ENCODE measurements at places on chromosomes 2 and 18. TPM values are rescaled to one million over a fixed set of nuclear protein-coding genes. Genes with fewer than 3 reads are reported as not detected.

Gene STON1
- polyA plus RNA-seq = 0.88 TPM

Gene CRIM1
- polyA plus RNA-seq = 127 TPM

GRCh38 chr2:219182331-219183150, 4.5 kb downstream of the RETREG2 start:
- no peak for DNase-seq

DNA sequence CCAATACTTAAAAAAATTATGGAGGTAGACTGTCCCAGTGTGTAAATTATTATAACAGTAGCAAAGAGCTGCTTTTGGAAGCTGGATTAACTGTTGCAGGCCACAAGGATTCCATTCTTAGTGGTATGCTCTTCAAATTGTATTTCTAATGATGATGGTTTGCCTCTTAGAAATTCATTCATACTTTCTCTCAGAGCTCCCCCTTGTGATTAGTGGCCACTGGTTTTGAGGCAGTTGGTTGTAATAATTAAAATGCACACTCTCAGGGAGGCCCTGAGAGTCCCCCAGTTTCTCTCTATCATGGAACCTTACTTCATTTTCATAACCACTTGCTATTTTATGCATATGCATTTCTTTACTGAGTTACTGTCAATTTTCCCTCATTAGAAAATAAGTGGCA, 122.5 kb downstream of the PLA2R1 start:
- peak; percentile 19 for DNase-seq

GRCh38 chr2:96344011-96344410, 8.4 kb downstream of the NCAPH start:
- DNase-seq = no peak

DNA sequence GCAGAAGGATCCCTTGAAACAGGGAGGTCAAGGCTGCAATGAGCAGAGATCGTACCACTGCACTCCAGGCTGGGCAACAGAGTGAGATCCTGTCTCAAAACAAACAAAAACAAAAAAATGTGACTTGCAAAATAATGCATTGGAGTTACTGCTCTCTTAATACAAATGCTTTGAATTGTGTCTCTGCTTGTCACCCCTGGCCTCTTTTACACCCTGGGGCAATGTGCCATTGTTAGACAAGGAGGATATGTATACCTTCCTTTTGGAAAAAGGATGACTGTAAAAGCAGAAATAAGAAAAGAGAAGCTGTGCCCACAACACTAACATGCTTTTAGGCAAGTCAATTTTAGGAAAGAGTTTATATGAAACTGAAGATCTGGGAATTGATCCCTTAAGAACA, 20.8 kb upstream of the C2orf74 start:
- no peak for DNase-seq
